Endothelial cell of coronary artery (primary cell): ENCODE measurements at places on chromosomes 2 and 18. TPM values are rescaled to one million over a fixed set of nuclear protein-coding genes. Genes with fewer than 3 reads are reported as not detected.

The GREB1L gene
- total RNA-seq: 0.85 and 1.2 TPM in 2 replicates

The ZNF236 gene
- 4.9 and 7.7 TPM in 2 replicates for total RNA-seq

The ST6GAL2 gene
- 0.09 TPM in 1 of 2 replicates, not detected in the other for total RNA-seq

The DNAJC5G gene
- not detected in 2 replicates for total RNA-seq

The CHRNG gene
- total RNA-seq: not detected in 2 replicates

The PRSS56 gene
- not detected in 2 replicates for total RNA-seq

The COL4A4 gene
- total RNA-seq: 0.09 and 1.3 TPM in 2 replicates

The OBSL1 gene
- total RNA-seq: 16.5 and 22.0 TPM in 2 replicates
